ENCODE measurements at places on chromosomes 4 and X. TPM values are rescaled to one million over a fixed set of nuclear protein-coding genes. Genes with fewer than 3 reads are reported as not detected.

DNA sequence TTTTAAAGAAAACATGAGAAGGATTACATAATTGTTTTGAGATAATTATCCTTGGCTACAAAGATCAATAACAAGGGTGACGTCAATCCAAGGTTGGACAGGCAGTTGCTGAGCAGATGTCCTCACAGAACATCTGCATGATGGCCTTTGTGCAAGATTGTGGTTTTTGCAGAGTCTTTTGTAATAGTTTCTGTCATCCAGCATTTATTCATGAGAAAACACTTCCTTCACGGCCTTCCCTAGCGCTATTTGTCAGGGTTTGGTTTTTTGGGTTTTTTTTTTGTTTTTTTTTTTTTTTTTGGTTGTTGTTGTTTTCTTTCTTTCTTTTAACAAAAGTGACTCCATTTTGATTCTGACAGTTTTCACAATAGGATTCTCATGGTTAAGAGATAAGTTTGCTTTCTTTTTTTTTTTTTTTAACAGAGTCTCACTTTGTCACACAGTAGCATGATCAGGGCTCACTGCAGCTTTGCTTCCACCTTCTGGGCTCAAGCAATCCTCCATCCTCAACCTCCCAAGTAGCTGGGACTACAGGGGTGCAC, 31.5 kb upstream of the ELF2 start:
- DNase-seq, result no peak
- H3K36me3 ChIP-seq, result no peaks in the 10 kb centered on the region
- no peak overlapping the region for H3K4me3 ChIP-seq
- no peak overlapping the region for H3K27ac ChIP-seq
- no peaks in the 10 kb centered on the region for H3K27me3 ChIP-seq
- H3K4me1 ChIP-seq, result no peaks in the 10 kb centered on the region

- no peak for DNase-seq
- no peaks in the 10 kb centered on the region for H3K4me1 ChIP-seq
- no peak overlapping the region for H3K27ac ChIP-seq
- H3K27me3 ChIP-seq, result no peaks in the 10 kb centered on the region
Measured at GRCh38 chr4:68062501-68062900, 67.2 kb downstream of the TMPRSS11F start.

- H3K4me1 ChIP-seq, result no peaks in the 10 kb centered on the region
- H3K36me3 ChIP-seq, result peaks cover 6% of the 10 kb centered on the region
- DNase-seq, result no peak
- H3K27me3 ChIP-seq, result no peaks in the 10 kb centered on the region
- no peak overlapping the region for H3K27ac ChIP-seq
- no peak overlapping the region for H3K4me3 ChIP-seq
Measured at GRCh38 chrX:106957856-106958255, 37.7 kb downstream of the CLDN2 start.

DNA sequence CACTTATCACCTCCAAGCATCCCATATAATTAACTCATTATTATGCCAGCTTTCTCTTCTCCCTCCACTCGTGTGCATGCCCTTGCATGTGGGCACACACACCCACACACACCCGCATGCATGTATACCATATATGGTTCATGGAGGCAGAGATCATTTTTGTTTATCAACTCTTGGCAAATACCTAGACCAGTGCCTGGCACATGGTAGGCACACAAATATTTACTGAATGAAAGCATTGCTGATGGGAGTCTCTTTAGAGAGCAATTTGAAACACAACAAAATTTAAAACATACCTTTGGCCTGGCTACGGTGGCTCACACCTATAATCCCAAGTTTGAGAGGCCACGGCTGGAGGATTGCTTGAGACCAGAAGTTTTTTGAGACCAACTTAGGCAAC, 51.1 kb upstream of the SLC10A4 start:
- no peak overlapping the region for H3K27ac ChIP-seq
- no peaks in the 10 kb centered on the region for H3K4me1 ChIP-seq
- DNase-seq, result no peak

DNA sequence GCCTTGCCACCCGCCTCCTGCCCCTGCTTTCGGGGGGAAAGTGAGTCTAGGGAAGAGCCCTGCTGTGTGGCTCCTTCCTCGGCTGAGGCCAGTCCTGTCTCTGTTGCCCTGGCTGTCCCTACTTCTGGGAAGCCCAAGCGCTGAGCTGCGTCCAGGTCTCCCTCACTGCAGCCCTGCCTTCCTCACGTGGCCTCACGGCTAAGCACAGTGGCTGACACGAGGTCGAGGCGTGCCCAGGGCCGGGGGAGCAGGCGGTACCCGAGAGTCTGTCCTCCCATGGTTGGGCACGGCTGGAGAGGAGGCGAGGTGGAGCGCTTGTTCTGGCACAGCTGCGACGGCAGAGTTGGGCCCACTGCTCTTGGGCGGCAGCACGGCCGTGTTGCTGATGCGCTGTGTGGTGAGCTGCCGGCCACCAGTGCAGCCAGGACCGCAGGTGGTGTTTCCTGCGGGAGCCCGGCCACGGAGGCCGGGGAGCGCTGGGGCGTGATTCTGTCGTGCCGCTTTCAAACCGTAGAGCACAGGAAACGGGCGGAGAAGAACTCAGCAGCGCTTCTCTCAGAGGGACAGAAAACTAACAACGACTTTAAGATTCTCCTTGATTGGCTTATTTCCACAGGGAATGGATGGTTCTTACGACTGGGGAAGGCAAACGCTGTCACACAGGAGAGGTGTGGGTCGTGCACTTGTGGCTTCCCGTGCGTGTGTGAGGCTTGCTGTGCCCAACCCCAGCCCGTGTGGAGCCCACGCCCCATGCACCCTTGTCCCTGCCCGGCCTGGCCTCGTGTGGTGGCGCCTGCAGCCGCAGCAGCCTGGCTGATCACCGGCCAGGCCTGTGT, 21.3 kb downstream of the MAEA start:
- no peak for DNase-seq
- H3K36me3 ChIP-seq, result peaks cover 36% of the 10 kb centered on the region
- no peak overlapping the region for H3K27ac ChIP-seq
- H3K27me3 ChIP-seq, result no peaks in the 10 kb centered on the region
- peaks cover 33% of the 10 kb centered on the region for H3K4me1 ChIP-seq
- no peak overlapping the region for H3K4me3 ChIP-seq

DNA sequence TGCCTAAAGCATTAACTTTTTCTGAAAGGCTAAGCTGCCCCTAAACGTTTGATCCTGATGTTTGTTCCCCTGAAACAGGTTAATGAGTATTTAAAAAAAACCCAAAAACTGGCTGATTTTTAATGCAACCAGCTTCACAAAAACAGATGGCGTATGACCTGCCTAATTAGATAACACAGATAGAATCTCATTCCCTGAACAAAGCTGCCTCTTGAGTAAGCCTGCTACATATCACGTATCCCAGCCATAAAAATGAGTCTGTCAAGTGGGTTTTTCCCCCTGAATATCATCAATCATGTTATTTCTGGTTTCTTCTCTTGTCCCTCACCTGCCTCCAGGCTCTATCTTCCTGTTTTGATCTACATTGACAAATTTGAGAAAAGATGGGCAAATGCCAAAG, 154.2 kb upstream of the FAM9B start:
- H3K4me1 ChIP-seq, result no peaks in the 10 kb centered on the region
- no peaks in the 10 kb centered on the region for H3K36me3 ChIP-seq
- H3K27ac ChIP-seq, result no peak overlapping the region
- H3K27me3 ChIP-seq, result no peaks in the 10 kb centered on the region
- H3K4me3 ChIP-seq, result no peak overlapping the region

GRCh38 chr4:40461879-40462278, 126.7 kb downstream of the CHRNA9 start:
- H3K4me1 ChIP-seq, result no peaks in the 10 kb centered on the region
- H3K27ac ChIP-seq, result no peak overlapping the region
- no peak overlapping the region for H3K4me3 ChIP-seq
- H3K36me3 ChIP-seq, result no peaks in the 10 kb centered on the region

DNA sequence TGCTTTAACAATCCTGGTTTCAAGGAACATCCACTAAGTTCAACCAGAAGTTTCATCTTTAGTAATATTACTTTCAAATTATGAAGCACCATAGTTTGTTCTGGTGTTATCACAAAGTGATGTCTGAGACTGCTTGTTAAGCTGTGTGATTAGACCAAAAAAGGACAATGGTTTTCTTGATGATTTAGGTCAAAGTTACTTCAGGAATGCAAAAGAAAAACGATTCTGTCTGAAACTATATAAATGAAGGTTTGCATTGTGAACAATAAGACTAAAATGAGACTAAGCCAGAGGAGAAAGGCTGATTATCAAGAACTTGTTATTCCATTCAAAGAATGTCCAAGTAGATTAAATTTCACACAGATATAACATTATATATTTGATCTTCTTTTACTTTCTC, 122.4 kb upstream of the ETNPPL start:
- H3K27ac ChIP-seq, result no peak overlapping the region
- DNase-seq, result no peak
- H3K4me3 ChIP-seq, result no peak overlapping the region
- no peaks in the 10 kb centered on the region for H3K36me3 ChIP-seq

DNA sequence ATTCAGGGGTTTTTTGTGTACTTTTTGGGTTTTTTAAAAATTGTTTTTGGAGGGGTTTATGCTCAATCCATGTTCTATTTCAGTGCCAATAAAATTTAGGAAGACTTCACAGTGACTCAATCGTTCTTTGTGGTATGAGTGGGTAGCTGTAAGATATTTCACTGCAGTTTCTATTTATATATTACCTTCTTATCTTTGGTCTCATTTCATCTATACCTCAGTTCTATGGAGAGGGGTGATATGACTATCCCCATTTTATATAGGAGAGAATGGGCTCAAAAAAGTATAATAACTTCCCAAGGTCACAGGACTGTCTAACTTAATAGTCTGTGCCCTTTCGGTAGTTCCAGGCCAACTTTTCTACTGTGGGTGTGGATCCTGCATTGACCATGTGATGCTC, 74.4 kb downstream of the MSN start:
- H3K27me3 ChIP-seq, result no peaks in the 10 kb centered on the region
- no peak for DNase-seq
- no peak overlapping the region for H3K4me3 ChIP-seq

DNA sequence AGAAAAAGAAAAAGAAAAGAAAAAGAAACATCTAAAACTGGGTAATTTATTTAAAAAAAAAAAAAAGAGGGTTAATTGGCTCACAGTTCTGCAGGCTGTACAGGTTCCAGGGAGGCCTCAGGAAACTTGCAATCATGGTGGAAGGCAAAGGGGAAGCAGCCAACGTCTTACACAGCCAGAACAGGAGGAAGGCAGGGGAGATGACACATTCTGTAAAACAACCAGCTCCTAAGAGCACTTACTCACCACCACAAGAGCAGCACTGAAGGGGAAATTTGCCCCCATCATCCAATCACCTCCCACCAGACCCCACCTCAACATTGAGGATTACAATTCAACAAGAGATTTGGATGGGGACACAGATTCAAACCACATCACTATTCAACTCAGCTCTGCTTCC, 36.8 kb upstream of the TMEM184C start:
- H3K27me3 ChIP-seq, result no peaks in the 10 kb centered on the region
- no peak overlapping the region for H3K4me3 ChIP-seq
- no peaks in the 10 kb centered on the region for H3K4me1 ChIP-seq

- H3K36me3 ChIP-seq, result no peaks in the 10 kb centered on the region
- no peak overlapping the region for H3K27ac ChIP-seq
- H3K4me3 ChIP-seq, result no peak overlapping the region
- H3K4me1 ChIP-seq, result no peaks in the 10 kb centered on the region
- DNase-seq, result no peak
Measured at GRCh38 chr4:89249313-89249712, 58.3 kb downstream of the GPRIN3 start.

DNA sequence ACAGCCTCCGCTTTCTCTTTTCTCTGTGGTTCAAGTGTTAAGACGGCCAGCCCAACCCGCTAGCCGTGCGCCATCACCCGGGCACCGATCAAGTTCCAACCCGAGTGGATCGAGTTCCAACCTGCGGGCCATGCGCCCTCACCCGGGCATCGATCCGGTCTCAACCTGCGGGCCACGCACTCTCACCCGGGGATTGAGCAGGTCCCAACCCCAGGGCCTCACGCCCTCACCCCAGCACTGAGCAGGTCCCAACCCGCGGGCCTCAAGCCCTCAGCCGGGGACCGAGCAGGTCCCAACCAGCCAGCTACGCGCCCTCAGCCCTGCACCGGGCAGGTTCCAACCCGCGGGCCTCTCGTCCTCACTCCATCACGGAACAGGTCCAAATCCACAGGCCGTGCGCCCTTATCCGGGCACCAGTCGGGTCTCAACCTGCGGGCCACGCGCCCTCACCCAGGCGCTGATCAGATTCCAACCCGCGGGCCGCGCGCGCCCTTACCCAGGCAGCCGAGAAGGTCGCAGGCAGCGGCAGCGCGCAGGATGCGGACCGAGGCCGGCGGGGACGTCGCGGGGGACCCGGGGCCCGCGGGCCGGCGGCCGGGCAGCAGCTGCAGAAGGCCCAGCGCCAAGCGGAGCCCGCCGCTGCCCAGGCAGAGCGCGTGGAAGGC, 443 bp downstream of the GPR143 start:
- no peak for DNase-seq
- H3K4me1 ChIP-seq, result no peaks in the 10 kb centered on the region

The SLC25A43 gene
- total RNA-seq, result 12.3 TPM

The ATP2B3 gene
- 0.85 TPM for total RNA-seq

The TDO2 gene
- total RNA-seq, result not detected

The SPANXN4 gene
- total RNA-seq, result not detected

The DSPP gene
- not detected for total RNA-seq

All from thoracic aorta (tissue), 2 donors.